ENCODE measurements at places on chromosomes 13 and 19.

- no peak for DNase-seq
Measured at GRCh38 chr19:45785781-45786532, 3.7 kb upstream of the DMPK start.

DNA sequence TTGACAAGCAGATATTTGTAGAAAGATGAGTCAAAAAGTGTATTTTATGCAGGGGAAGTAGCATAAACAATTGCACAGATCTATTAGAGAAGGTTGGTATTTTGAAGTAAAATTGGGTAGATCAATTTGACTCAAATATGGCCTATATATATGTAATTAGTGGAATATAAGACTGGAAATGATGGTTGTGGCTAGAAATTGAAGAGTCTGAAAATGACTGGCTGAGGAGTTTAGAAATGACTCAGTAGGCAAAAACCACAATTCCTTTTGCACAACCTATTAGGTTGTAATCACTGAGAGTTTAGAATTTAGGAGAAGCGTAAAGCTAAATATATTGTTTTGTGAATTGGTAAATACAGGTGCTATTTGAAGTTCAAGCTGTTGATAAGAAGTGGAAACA lies 622.6 kb upstream of the PCDH20 start:
- DNase-seq = no peak

- no peak for DNase-seq
Measured at GRCh38 chr13:75393839-75394520, 88.0 kb downstream of the TBC1D4 start.

DNA sequence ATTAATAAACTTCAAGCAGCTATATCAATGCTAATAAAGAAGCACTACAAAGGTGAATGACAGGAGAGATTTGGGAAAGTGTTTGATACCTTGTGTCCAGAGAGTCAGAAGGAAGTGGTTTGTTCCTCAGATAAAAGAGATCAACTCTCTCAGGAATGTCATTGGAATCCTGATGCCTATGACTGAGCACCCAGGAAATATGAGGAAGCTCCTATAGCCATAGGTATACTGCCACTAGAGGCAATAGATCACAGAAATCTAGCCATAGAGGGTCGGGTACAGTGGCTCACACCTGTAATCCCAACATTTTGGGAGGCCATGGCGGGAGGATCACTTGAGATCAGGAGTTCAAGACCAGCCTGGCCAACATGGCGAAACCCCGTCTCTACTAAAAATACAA lies 612.6 kb downstream of the DACH1 start:
- DNase-seq = no peak

GRCh38 chr19:48992581-48993174 lies 431 bp downstream of the GYS1 start:
- no peak for DNase-seq

GRCh38 chr19:16849168-16849567 lies 20.0 kb downstream of the SIN3B start:
- DNase-seq = no peak

GRCh38 chr19:3556978-3557460 lies 367 bp downstream of the MFSD12 start:
- DNase-seq = no peak

DNA sequence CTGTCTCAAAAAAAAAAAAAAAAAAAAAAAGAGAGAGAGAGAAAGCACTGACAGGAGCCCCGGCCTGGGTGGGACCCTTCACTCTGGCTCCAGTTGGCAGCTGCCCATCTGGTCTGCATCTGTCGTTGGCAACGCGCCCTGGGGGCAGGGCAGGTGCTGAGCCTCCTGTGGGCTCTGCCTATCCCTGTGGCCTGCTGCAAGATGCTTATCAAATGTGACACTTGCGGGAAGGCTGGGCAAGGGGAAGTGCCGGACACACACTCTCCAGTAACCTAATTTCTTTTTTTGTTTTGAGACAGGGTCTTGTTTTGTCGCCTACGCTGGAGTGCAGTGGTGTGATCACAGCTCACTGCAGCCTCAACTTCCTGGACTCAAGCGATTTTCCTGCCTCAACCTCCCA lies 10.7 kb upstream of the KPTN start:
- no peak for DNase-seq

GRCh38 chr13:109694972-109695371 lies 91.4 kb downstream of the IRS2 start:
- no peak for DNase-seq

GRCh38 chr13:42247883-42248282 lies 24.1 kb upstream of the AKAP11 start:
- DNase-seq = no peak

DNA sequence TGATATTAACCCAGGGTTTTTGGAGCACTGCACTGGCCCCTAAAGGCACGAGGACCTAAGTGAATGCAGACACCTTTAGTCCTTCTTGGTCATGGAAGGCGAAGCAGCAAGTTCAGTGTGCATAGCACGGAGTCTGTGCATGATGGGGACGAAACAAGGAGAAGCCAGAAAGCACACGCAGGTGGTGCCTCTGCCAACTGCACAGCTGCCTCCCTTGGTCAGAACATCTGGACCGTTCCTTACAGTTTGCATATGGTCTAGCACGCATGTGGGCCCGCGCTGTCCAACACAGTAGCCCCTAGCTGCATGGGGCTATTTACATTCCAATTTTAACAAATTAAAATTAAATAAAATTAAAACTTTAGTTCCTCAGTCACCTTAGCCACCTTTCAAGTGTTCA lies 44.0 kb downstream of the FLT3 start:
- DNase-seq = no peak
